ENCODE measurements at places on chromosomes 13 and 19. TPM values are rescaled to one million over a fixed set of nuclear protein-coding genes. Genes with fewer than 3 reads are reported as not detected.
A peak's percentile ranks its signal among the peaks of the same experiment; 100 is the strongest.

GRCh38 chr13:46861959-46862358, 34.9 kb downstream of the HTR2A start:
- H3K4me3 ChIP-seq: no peak overlapping the region
- no peaks in the 10 kb centered on the region for H3K36me3 ChIP-seq

- peak within 1 kb of the TSS; percentile 83 for H3K4me3 ChIP-seq
- H3K27me3 ChIP-seq: no peaks in the 10 kb centered on the region
These were observed at the start of gene ZNF763 for GRCh38 chr19:11964858-11965645. Gene ZNF763 (plus strand): TSS chr19:11965040. CDS start chr19:11965209, 169 bp downstream.

DNA sequence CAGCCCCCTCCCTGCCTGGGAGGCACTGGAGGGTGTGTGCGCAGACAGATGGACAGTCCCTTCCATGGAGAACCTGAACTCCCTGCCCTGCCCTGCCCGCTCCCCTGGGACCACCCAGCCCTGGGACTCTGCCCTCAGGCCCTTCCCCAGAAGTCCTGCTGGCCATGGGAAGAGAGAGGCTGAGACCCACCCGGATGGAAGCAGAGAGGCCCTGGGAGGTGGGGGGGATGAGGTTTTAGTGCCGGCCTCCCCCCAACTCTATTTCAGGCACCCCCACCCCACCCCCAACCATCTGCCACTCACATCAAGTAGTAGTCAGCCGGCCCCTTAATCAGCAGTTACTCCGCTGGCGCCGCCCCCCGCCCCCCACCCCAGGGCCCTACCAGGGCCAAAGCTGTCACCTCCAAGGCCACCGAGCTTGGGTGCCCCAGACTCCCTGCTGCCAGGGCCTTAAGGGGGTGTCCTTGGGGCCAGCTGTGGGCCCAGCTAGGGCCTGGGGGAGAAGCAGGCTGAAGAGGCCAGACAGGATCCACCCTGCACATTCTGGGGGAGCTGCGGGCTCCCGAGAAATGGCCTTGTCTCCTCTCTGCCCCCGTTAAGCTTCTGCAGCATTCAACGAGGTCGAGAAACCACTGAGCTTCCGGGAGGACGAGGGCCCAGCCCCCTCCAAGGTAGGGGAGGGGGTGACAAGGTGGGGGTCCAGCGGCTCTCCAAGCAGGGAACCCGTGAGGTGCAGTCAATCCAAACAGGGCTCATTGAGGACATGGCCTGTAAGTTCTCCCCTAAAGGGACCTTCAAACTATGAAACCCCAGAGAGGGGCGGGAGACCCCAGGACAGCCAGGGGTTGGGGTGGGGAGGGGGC, 17.4 kb downstream of the NMRK2 start:
- peak overlapping the region; percentile 93 for H3K27ac ChIP-seq
- peaks cover 7% of the 10 kb centered on the region for H3K36me3 ChIP-seq
- peak overlapping the region; percentile 48 for H3K4me3 ChIP-seq
- no peaks in the 10 kb centered on the region for H3K27me3 ChIP-seq
- H3K4me1 ChIP-seq: peaks cover 44% of the 10 kb centered on the region

DNA sequence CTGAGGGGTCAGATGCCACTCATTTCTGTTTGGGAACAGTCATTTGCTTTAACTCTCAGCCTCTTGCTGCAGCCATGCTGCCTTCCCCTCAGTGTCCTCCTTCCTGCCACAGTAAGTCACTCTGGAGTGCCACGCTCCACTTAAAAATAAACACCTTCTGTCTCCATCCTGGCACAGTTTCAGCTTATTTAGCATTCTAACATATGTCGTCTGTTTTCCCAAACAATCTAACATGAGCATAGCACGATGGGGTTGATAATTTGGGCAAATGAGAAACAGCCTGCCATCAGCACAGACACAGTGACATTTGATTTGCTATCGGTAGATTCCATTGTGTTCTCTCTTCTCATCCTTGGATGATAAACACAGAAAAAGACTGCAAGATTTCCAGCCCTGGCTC, 768.6 kb downstream of the UQCRFS1 start:
- no peak for DNase-seq
- H3K36me3 ChIP-seq: no peaks in the 10 kb centered on the region
- no peaks in the 10 kb centered on the region for H3K27me3 ChIP-seq
- H3K4me1 ChIP-seq: no peaks in the 10 kb centered on the region

GRCh38 chr13:110505594-110505993, 55.9 kb downstream of the RAB20 start:
- H3K36me3 ChIP-seq: peaks cover 82% of the 10 kb centered on the region
- no peak overlapping the region for H3K4me3 ChIP-seq
- H3K4me1 ChIP-seq: peaks cover 18% of the 10 kb centered on the region
- H3K27me3 ChIP-seq: no peaks in the 10 kb centered on the region
- H3K27ac ChIP-seq: no peak overlapping the region

GRCh38 chr13:27551562-27551961, 68.8 kb downstream of the LNX2 start:
- peaks cover 10% of the 10 kb centered on the region for H3K36me3 ChIP-seq
- no peak overlapping the region for H3K4me3 ChIP-seq

DNA sequence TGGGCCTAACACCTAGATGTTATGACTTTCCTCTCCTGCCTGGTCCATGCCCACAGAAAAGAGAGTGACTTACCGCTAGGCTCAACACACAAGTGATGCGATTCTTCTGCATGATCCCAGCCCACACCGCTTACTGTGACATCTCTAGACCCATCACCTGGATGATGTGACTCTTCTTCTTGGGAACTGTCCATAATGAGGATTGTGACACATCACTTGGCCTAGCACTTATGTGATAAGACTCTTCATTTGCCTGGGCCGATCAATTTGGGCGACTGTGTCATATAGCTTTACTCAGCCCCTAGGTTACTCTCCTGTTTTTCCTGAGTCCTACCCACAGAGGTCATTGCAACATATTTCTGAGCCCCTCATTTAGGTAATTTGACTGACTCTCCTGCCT, 19.9 kb upstream of the ZNF681 start:
- H3K36me3 ChIP-seq: peaks cover 6% of the 10 kb centered on the region
- no peaks in the 10 kb centered on the region for H3K27me3 ChIP-seq
- H3K4me1 ChIP-seq: no peaks in the 10 kb centered on the region
- no peak for DNase-seq
- H3K27ac ChIP-seq: no peak overlapping the region

- no peaks in the 10 kb centered on the region for H3K36me3 ChIP-seq
- no peaks in the 10 kb centered on the region for H3K27me3 ChIP-seq
- H3K4me3 ChIP-seq: no peak overlapping the region
- H3K27ac ChIP-seq: no peak overlapping the region
These were observed 43.5 kb upstream of the RGCC start for GRCh38 chr13:41413872-41414271.

- peak overlapping the region; percentile 59 for H3K27ac ChIP-seq
- peaks cover 3% of the 10 kb centered on the region for H3K36me3 ChIP-seq
- peak; percentile 88 for DNase-seq
- no peaks in the 10 kb centered on the region for H3K27me3 ChIP-seq
These were observed 193.9 kb upstream of the RNF113B start for GRCh38 chr13:98370806-98371515.

DNA sequence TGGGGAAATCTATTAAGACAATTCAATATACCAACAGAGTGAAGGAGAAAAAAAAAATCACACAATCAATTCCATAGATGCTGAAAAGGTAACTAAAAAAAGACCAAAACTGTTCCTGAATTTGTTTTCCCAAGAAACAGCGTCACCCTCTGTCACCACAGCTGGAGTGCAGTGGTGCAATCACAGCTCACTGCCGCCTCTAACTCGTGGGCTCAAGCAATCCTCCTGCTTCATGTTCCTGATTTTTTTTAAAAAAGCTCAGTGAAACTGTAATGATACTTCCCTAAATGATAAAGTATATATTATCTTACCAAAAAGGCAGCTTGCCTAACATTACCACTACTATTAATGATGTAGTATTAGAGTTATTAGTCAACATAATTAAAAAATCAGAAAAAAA, 19.6 kb upstream of the ZFP14 start:
- peaks cover 35% of the 10 kb centered on the region for H3K36me3 ChIP-seq
- no peak overlapping the region for H3K27ac ChIP-seq
- no peak overlapping the region for H3K4me3 ChIP-seq
- H3K27me3 ChIP-seq: no peaks in the 10 kb centered on the region
- H3K4me1 ChIP-seq: no peaks in the 10 kb centered on the region
- DNase-seq: no peak

GRCh38 chr19:49871349-49871985, 4.1 kb upstream of the PNKP start:
- H3K4me1 ChIP-seq: peaks cover 48% of the 10 kb centered on the region
- H3K36me3 ChIP-seq: peaks cover 30% of the 10 kb centered on the region
- DNase-seq: peak; percentile 40
- H3K4me3 ChIP-seq: no peak overlapping the region
- no peak overlapping the region for H3K27ac ChIP-seq

Gene NTF4
- total RNA-seq: 1.6 TPM

Gene SYNGR4
- total RNA-seq: not detected

Gene AZU1
- total RNA-seq: 0.18 TPM

Gene MAST1
- total RNA-seq: 0.09 TPM

Gene CEACAM5
- not detected for total RNA-seq

Gene HSH2D
- 0.13 TPM for total RNA-seq

Gene THSD1
- 20.7 TPM for total RNA-seq

Gene CD37
- total RNA-seq: 1.1 TPM

Gene RNF17
- not detected for total RNA-seq

Gene TRPC4
- 1.1 TPM for total RNA-seq

Gene CGB1
- total RNA-seq: not detected
